Calu3 (cell line): ENCODE measurements at places on chromosomes 2 and 18.

GRCh38 chr18:33839452-33840211, 261.6 kb downstream of the ASXL3 start:
- DNase-seq: peak; percentile 38

- DNase-seq: peak; percentile 46
Observed at GRCh38 chr18:48948112-48949049, 2.4 kb downstream of the SMAD7 start.

- DNase-seq: no peak
Observed at GRCh38 chr2:197270601-197271000, 40.0 kb downstream of the ANKRD44 start.

- no peak for DNase-seq
Observed at GRCh38 chr2:99679518-99679917, 189.7 kb upstream of the REV1 start.

- DNase-seq: peak; percentile 76
Observed at GRCh38 chr2:217510771-217511291, 492.0 kb downstream of the TNS1 start.
